ENCODE measurements at places on chromosomes 1 and 21. TPM values are rescaled to one million over a fixed set of nuclear protein-coding genes. Genes with fewer than 3 reads are reported as not detected.

GRCh38 chr1:64497088-64497883 is 27.4 kb downstream of the CACHD1 start:
- DNase-seq, result no peak

Gene MRAP
- polyA plus RNA-seq, result not detected

DNA sequence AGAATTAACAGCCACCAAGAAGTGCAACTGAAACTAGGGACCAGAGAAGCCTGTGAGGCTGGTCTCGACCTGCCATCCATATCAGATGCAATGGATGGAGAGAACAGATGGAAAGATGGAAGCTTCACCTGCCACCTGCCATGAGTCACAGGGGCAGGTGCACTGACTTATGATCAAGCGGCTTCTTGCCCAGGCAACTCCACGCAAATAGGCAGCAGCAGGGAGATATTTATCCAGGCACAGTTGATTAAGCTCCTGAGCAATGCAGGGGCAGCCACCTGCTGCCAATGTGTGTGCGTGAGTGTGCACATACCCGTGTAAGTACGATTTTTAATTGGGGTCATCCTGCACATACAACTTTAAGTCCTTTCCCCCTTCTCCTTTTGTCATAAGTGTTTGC is 174.2 kb downstream of the PTPRU start:
- no peak for DNase-seq

- no peak for DNase-seq
Observed at GRCh38 chr1:9417695-9418094, 121.6 kb upstream of the SLC25A33 start.

GRCh38 chr1:243253211-243253925 is 1.7 kb downstream of the CEP170 start:
- DNase-seq, result peak; percentile 37

GRCh38 chr1:223393275-223394214 is at the start of gene CCDC185:
TSS of gene CCDC185 (plus strand) at chr1:223393415. CDS start at chr1:223393476, 61 bp downstream.
- DNase-seq, result no peak

Gene FCRL6
- not detected for polyA plus RNA-seq

DNA sequence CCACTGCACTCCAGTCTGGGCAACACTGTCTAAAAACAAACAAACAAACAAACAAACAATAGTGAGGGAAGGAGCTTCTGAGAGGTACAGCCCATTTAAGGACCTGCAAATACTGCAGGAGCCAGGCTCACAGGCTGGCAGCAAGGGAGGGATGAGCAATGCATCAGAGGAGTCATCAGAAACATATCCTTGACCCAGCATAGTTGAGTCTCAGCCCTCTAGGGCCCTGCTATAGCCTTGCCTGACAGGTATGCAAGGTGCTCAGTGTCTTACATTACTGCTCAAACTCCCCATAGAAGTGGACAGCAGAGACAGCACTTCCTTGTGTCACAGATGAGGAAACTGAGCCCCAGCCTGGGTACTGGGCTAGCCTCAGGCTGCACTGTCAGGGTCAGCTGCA is 7.3 kb upstream of the TTC4 start:
- no peak for DNase-seq

GRCh38 chr1:181541458-181541857 is 58.1 kb downstream of the CACNA1E start:
- DNase-seq, result no peak

Gene SYPL2
- polyA plus RNA-seq, result 0.65 TPM

DNA sequence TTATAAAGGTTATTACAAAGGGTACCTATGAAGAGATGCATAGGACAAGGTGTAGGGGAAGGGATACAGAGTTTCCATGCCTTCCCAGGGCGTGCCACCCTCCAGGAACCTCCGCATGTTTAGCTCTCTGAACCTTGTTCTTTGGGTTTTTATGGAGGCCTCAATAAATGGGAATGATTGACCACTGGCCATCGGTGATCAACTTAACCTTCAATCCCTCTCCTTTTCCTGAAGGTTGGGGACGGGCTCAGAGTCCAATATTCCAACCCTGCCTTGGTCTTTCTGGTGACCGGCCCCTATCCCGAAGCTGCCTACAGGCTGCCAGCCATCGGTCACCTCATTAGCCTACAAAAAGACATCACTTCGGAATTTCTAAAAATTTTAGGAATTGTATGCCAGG is 11.7 kb downstream of the CD244 start:
- DNase-seq, result no peak

- no peak for DNase-seq
Observed at GRCh38 chr1:246681900-246682895, 42.0 kb upstream of the SCCPDH start.

Gene LRP8
- 12.6 TPM for polyA plus RNA-seq

Gene RIPK4
- 0.03 TPM for polyA plus RNA-seq
